RKO (cell line): ENCODE measurements at places on chromosomes 7 and 10.

DNA sequence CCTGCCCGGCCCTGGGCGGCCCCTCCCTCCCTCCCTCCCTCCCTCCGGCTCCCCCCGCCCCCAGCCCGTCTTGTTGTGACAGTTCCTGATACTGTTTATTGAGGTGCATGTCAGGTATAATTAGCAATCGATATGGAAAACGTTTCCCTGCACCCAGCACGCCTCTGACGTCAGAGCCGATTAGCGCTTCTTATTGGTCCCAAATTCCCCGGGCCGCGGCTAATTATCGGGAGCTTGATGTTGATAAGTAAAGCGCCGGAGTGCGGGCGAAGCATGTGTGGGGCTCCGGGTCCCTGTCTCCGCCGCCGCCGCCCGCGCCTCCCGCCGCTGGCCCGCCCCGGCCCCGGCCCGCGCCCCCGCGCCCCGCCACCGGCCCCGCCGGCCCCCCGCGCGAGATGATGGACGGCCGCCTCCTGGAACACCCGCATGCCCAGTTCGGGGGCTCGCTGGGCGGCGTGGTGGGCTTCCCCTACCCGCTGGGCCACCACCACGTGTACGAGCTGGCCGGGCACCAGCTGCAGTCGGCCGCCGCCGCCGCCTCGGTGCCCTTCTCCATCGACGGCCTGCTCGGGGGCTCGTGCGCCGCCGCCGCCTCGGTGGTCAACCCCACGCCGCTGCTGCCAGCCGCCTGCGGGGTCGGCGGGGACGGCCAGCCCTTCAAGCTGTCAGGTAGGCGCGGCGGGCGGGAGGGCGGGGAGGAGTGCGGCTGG lies at the start of gene UNCX:
TSS of gene UNCX (plus strand) at position 250 of the 710 bp plus-strand sequence. CDS start at position 396, 146 bp downstream.
- no peak for DNase-seq

GRCh38 chr10:86734207-86734988 lies 22.0 kb upstream of the BMPR1A start:
- DNase-seq, result no peak

DNA sequence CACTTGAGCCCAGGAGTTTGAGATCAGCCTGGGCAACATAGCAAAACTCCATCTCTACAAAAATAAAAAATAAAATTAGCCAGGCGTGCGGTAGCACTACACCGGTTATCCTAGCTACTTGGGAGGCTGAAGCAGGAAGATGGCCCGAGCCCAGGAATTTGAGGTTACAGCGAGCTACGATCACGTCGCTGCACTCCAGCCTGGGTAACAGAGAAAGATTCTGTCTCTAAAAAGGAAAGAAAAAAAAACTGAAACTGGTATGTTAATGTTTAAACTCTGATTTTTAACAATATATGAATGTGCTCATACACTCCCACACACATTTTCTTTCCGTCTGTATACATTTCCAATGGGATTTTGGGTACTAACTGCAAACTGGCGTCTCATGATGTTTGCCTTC lies 140.6 kb upstream of the KMT2E start:
- DNase-seq, result no peak

DNA sequence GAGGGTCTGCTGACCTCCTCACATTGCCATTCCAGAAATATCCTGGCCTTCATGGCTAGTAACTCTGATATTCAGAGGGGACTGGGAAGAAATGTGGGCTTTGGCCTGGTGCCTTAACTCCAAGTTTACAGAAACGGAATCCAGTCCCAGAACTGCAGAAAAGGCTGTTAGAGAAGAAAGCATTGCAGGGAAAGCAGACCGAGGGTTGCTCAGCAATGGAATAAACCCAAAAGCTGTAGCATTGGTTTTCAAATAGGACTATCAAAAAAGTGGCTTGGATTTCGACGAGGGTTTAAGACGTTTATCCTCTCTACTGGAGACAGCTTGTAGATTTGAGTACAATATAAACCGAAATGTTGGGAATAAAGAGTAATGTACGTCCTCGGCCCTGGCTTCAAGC lies 425.8 kb upstream of the FOXK1 start:
- DNase-seq, result no peak

DNA sequence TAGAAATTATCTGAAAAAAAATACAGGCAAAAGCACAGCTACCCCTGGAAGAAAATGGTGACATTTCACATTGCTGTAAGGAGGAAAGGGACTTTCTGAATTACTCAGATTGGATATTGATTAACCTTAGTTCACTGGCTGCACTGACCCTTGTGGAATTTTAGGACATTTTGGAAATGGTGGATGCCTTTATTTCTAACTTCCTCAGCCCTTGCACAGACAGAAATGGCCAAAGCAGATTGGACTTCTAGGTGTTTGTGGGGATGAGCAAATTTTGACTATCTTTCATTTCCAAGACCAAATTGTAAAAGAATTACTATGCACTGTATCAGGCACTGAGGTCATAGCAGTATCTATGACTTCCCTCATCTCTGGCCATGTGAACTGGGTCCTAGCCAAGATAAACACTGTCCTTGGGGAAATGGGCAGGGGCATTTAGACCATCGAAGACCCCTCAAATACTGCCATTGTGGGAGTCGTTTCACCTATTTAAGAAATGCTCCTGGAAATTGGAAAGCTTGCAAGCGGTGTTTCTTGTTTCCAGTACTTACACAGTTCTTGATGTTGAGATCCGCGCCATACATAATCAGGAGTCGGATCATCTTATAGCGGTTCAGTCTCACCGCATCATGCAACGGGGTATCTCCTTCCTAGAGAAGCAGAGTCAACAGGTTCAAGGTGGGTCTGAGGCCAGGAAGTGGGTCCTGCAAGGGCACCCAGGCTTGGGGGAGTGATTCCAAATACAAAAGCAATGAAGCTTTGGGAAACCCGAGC lies 5.7 kb downstream of the ANKRD1 start:
- DNase-seq, result no peak

DNA sequence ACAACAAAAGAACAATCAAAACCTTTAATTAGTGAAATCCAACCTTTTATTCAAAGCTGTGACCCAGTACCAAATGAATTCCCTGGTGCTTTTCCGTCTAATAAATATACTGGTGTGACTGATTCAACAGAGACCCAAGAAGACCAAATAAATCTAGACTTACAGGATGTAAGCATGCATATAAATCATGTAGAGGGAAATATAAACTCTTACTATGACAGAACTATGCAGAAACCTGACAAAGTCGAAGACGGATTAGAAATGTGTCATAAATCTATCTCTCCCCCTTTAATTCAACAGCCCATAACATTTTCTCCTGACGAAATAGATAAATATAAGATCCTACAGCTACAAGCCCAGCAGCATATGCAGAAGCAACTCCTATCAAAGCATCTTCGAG lies 540.6 kb upstream of the TEX47 start:
- no peak for DNase-seq

DNA sequence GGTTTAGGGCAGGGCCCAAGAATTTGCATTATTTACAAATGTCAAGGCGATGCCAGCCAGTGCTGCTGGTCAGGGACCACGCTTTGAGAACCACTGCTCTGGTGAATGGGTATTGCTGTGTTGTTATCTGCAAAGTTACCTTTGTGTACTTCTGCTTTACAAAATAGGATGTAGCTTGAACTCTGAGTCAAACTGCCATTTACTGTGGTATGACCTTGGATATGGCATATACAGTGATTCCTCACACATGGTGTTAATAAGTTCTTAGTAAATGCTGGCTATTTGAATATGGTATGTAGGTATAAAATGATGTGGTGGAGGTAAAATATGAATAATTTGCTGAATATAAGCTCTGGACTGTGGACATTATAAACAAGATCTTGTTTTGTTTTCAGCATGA lies 148.9 kb downstream of the AUTS2 start:
- no peak for DNase-seq

DNA sequence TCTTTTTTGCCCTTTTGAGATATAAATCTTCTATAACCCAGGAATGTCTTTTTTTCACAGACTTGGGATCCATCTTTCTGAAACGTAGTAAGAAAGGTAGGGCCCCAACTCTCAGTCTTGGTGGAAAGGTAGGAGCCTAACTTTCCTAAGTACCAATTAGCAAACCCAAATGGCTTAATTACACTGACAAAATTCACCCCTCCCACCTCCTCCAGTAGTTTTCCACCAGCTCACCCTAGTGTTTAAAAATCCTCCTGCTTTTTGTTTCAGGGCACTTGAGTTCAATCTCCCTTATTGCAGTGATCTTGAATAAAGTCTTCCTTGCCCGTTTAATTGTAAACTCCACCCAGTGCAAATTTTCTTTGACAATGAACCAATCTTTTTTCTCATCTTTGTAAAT lies 600.0 kb downstream of the PHTF2 start:
- no peak for DNase-seq

- DNase-seq, result no peak
These were observed 50.8 kb downstream of the PHYHIPL start for GRCh38 chr10:59227136-59227673.

DNA sequence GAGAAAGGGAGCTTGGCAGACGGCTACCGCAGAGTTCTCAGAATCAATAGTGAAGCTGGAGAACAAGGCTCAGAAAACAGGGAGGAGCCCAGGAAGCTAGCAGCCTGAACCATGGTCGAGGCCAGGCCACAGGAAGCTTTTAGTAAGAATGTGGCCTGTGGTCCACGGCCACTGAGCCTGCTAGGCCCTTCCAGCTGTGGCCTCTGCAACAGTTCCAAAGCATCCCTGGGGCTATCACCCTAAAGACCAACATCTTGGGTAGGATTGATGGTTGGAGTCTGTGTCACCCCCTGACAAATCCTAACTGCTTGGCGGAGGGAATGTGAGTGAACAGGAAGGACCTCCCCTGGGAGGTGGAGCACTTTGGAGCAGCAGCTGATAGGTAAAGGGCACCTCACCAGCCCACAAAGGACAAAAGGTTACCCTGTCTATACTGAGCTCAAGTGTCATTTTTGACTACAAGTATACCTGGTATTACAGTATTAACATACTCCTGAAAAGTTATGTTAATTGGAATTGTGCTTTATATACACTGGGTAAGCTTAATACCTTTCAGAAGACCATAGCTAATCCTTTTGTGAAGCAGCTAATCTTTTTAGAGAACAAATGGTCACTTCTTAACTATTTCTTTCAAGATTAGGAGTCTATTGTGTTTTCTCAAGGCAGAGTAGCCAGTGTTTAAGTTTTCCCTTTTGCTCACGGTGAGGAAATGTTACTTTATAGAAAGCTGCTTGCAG lies 18.7 kb downstream of the PTPRE start:
- no peak for DNase-seq

DNA sequence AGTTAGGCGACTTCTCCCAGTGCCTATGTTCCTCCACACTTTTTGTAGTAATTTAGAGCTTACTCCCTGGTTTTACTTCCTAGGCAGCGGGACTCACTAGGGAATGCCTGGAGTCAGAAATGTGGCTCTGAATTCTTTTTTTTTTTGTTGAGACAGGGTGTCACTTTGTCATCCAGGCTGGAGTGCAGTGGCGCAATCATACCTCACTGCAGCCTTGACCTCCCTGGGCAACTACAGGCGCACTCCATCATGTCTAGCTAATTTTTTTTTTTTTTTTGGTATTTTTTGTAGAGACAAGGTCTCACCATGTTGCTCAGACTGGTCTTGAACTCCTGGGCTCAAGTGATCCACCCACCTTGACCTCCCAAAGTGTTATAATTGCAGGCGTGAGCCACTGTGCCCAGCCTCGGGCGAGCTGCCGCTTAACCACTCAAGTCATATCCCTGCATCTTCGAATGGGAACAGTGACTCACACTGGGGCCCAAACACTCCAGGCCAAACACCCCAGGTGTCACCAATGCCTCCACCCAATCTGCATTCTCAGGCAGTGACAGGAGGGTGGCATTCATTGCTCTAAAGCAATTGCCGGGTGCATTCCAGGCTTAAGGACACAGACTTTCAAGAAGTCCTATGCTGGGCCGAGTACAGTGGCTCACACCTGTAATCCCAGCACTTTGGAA lies 19.6 kb downstream of the RGS10 start:
- no peak for DNase-seq

DNA sequence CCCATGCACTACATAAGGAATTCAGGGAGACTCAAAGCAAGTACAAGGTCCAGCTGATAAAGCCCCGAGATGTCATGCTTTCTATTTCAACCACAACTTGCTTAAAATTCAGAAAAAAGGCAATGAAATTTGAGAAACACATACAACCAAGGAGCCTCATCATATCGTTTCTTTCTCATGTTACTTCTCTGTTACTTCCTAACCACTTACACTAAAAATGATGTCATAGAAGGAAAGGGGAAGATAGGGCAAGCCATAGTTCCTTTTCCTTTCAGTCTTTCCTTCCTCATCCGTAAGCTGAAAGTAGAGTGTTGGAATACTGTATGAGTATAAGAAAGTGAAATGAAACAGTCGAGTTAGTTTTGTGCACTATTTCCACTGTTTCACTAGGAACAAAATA lies 27.9 kb upstream of the CDK14 start:
- no peak for DNase-seq

DNA sequence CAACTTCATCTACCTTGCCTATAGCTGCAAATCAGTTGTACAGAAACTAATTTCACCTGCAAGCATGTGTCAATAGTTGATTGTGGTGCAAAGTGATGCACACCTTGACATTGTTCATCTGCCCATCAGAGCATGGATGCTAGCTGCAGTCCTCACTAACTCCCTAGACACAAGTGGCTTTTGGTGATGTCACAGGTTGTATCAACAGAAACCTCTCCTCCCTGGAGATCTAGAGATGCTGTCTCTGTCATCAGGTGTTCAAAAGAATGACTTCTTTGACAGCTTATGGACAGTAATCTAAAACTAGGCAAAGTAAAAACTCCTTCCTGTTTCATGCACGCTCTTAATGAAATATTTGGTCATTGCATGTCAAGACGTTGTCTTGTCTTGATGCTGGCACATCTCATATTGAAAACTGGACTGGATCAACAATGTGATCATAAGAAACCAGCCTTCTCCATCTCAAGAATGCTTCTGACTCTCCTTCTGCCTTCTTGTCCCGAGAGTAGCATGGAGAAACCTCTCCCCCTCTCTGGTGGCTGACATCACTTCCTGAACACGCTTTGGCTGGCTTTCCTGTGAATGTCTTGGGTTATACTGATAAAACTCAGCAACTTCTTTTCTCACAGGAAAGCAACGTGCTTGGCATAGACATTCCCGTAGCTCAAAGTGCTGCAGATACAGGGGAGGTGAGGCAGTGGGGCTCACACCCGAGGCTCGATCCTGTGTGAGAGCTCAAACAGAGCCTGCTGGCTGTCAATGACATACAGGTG lies 176.2 kb upstream of the CDCA7L start:
- DNase-seq, result no peak

DNA sequence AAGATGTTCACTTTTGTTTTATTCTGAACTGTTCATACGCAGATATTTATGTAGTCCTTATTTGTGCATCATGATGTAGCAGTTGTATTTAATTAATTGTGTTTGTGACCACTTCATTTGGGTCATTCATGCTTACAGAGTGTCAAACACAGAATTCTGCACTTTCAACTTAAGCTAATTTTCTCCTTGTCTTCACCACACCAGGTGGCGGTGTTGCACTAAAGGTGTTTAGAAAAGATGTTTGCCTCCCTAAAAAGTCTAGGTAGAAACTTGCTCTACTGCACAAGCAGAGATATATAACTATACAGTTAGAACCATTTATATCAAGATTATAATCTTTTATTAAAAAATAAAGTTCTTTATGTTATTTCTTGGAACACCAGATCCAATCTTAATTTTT lies 1.3 kb upstream of the TAS2R38 start:
- peak; percentile 32 for DNase-seq

- no peak for DNase-seq
These were observed 171.5 kb downstream of the PRPF18 start for GRCh38 chr10:13758312-13758711.

GRCh38 chr7:52289247-52289646 lies 746.2 kb upstream of the POM121L12 start:
- no peak for DNase-seq

- DNase-seq, result no peak
These were observed 13.2 kb downstream of the SGPL1 start for GRCh38 chr10:70828923-70829322.
